Hematopoietic multipotent progenitor cell treated with erythropoietin and hydrocortisone succinate and interleukin-3 and kit ligand, for 8 days (in vitro differentiated cells): ENCODE measurements at places on chromosomes 11 and 22.

GRCh38 chr22:34161431-34162123 lies 241.3 kb upstream of the LARGE1 start:
- no peak for DNase-seq

DNA sequence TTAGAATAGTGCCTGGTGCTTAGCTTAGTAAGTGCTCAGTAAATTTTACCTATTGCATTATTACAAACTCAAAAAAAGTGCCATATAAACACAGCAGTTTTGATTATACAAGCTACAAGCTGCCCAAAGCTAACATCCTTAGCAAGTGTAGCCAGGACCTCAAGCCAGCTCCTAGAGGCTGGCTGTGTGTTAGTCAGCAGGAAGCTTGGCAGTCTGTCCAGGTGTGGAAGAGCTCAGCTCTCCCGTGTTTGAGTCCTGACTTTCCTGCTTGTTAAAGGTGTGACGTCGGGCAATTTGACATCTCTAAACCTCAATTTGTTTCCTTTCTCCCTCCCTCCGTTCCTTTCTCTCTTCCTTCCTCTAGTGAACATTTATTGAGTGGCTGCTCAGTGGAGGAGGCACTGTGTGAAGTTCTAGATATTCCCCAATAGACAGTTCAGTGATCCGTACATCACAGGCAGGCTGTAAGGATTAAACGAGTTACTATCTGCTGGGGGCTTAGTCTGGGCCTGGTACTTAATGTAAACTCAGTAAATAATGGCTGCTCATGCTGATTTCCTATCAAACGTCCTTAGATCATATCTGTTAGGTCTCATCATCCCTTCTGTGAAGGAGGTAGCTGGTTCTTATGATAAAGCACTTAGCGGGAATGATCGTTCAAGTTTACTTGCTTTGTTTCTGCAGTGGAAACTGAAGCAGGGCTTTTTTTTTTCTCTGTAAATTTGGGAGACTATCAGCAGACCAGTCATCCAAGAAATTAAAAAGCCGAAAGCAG lies 68.7 kb downstream of the PRR5L start:
- DNase-seq: no peak

GRCh38 chr11:12155696-12156095 lies 45.3 kb downstream of the MICAL2 start:
- no peak for DNase-seq

DNA sequence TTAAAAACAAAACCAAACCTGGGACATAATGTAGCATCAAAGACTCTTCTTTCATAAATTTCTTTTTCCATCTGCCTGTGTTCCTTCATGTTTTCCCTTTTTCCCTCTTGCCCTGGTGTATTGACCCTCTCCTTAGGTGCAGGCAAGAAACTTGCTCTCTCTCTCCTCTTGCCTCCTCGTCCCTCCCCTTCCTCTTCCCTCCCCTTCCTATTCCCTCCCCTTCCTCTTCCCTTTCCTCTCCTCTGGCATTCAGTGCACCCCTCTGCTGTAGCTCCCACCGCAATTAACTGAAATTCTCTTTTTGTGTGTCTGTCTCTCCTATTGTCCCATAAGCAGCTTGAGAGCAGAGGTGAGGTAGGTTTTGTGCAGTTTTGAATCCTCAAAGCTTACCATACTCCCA lies 49.9 kb downstream of the CSF2RB start:
- DNase-seq: no peak

DNA sequence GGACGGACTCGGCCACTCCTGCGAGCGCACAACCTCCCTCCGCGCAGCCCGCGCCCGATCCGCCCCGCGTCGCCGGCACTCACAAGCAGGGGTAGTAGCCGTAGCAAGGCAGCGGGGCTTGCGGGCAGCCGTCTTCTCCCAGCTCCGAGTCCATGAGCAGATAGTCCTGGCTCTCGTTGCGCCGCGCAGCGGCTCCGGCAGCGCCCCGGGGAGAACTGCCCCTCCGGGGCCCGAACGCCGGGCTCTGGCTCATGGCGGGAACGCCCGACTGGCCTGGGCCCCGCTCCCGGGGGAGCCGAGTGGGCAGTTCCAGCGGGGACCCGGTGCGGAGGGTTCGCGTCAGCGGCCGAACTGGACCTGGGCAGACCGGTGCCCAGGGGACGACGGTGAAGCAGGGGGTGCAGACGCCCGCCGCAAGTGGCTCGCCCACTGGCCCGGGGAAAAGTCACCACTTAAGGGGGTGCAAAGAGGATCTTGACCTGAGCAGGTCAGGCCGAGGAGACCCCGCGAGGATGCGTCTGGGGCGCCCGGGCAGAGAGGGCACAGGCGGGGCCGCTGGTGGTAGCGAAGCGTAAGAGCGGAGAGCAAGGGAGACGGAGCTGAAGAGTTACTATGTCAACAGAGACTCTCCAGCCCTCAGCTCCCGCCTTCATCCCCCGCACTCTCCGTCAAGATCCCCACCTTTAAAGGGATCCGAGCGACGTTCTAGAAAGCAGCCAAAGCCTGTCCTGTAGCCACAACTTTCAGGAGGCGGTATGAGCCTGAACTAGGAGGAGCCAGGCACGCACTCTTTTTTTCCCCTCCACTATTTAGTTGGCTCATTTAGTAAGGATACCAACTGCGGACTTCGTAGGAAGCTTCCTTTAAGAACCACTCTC lies at the start of gene TRPC6:
Gene TRPC6, minus strand, starts transcription at position 757 of the 878 bp plus-strand sequence. Its CDS starts 504 bp downstream, at position 253.
- no peak for DNase-seq

GRCh38 chr22:19802894-19803735 lies 42.5 kb downstream of the TBX1 start:
- DNase-seq: no peak

DNA sequence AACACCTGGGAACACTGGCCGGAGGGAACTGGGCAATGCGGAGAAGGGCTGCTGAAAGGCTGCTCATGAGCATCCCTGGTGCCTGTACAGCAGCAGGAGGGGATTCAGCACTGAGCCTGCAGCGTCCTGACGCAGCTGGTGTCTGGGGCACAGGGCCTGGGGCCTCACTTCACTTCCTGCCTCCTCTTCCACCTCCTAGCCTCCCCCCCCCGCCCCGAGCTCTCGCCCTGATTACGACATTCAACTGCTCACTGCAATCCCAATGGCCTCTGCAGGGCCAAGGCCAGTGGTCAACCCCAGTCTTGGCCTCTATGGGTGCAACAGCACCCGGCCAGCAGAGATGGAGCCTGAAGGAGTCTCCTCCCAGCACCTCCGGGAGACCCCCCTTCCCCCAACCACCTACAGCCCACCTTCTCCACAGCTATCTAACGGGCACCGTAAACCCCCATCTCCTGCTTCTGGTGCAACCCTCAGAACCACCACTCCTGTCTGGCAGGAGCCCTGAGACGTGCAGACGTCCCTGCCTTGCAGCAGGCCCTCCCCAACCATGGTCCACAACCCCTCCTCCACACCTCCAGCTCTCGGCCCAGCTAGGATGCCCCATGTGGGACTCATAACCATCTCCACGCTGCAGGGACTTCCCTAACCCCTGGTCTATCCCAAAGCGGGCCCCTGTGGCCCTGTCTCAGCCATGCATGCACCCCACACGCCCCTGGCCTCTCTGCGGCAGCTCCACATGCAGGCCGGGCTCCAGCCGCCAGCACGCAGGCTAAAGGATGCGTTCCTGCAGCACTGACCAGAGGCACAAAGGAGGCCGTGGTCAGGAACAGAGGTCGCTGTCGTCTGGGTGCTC lies 38.2 kb downstream of the BRD1 start:
- DNase-seq: no peak
